ENCODE measurements at places on chromosomes 7 and 10. TPM values are rescaled to one million over a fixed set of nuclear protein-coding genes. Genes with fewer than 3 reads are reported as not detected.

Gene ACSM6
- polyA plus RNA-seq, result 0.68 TPM

Gene NCF1
- 3.2 TPM for polyA plus RNA-seq

Gene CTAGE8
- 0.68 TPM for polyA plus RNA-seq

DNA sequence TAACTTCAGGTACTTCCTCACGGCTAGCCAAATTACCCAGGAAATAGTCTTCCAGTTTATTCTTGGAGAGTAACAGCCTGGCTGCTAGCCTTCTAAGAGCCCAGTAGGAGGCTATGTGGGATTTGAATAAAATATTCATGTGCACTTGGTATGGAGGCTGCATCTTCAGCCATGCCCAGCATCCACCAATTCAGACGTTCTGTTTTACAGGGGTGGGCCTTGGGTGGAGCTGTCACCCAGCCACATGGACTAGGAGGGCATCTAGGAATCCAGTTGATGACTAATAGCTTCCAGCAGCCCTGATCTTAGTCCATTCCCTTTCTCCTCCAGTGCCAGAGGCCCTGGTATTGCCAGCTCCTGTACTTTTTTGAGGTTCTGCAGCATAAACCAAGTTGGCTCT is 66.3 kb upstream of the ZRANB1 start:
- no peak overlapping the region for H3K27ac ChIP-seq
- H3K4me3 ChIP-seq, result no peak overlapping the region
- DNase-seq, result no peak
- H3K4me1 ChIP-seq, result no peaks in the 10 kb centered on the region
- H3K27me3 ChIP-seq, result no peaks in the 10 kb centered on the region
- no peaks in the 10 kb centered on the region for H3K36me3 ChIP-seq

Gene LEP
- polyA plus RNA-seq, result not detected

Gene PRSS37
- polyA plus RNA-seq, result not detected

Gene C10orf143
- polyA plus RNA-seq, result 11.6 TPM

- H3K4me1 ChIP-seq, result no peaks in the 10 kb centered on the region
- no peaks in the 10 kb centered on the region for H3K36me3 ChIP-seq
- H3K27ac ChIP-seq, result no peak overlapping the region
- no peaks in the 10 kb centered on the region for H3K27me3 ChIP-seq
Measured at GRCh38 chr7:44956157-44956766, 22.6 kb downstream of the MYO1G start.

Gene EBF3
- polyA plus RNA-seq, result 0.63 TPM

DNA sequence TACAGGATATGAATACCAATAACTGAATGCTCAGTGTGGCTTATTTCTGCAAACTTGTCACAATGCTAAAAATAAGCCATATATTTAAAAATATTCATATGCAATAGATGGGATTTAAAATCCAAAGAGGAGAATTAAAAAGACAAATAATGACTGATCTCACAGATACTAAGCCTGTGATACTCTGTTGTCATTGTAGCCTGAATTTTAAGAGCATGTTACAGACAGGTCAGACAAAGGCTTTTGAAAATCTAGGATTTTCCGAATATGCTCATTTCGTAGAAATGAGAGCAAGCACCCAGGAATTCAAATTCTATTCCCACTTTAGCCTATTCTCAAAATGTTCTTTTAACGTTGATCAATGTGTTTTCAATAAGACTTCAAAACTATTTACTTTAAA is 269.7 kb downstream of the PCDH15 start:
- H3K4me1 ChIP-seq, result no peaks in the 10 kb centered on the region
- no peaks in the 10 kb centered on the region for H3K36me3 ChIP-seq
- no peak overlapping the region for H3K27ac ChIP-seq
- H3K4me3 ChIP-seq, result no peak overlapping the region

DNA sequence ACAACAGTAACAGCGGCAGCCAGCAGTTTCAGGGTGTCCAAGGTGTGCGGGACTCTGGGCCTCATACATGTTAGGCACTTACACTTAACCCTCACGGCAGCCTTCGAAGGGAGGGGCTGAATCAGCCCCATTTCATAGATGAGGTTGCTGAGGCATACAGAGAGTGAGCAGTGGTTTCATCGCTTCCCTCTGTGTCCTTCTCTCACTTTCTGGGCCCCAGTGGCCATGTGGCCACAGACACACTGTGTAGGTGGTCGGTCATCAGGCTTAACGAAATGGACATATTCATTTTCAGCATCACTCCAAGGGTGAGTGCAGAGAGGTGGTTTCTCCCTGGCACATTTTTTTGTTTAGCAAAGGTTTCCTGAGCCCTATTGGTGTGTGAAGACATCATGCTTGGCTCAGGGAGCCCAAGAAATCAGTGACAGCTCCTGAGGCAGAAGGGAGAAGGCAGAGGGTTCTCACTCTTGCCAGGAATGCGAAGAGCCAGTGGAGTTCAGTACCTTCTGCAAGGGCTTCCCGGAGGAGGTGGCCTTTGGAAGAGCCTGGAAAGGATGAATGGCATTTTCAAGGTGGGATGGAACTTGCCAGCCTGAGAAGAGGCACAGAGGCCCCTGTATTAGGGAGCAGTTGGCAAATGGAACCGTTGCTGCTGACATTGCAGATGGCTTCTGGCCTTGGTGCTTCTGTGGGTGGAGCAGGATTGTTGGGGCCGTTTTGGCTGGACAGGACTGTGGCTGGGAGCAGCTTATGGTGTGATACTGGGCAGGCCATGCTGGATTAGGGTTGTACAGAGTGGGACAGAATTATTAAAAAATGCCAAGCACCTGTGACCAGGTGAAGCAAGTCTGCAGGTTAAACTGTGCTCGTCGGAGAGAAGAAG is 61.7 kb upstream of the PPIF start:
- H3K4me1 ChIP-seq, result peaks cover 73% of the 10 kb centered on the region
- H3K4me3 ChIP-seq, result no peak overlapping the region
- peak overlapping the region; percentile 64 for H3K27ac ChIP-seq
- DNase-seq, result no peak

DNA sequence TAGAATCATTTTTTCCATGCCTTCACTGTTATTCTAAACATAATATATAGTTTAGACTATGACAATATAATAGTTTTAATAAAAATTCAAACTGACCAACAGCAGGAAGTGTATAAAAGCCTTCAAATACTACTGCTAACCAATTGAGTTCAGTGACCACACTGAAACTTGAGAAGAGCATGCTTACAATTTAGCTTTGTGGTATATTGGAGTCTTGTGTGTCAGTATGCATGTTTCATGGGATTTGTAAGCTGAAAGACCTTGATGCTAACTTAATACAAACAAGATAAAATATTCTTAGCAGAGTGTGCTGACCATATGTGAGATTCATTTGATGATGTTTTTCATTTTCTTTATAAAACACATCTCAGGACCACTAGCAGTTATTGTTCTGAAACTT is 395.5 kb downstream of the SUGCT start:
- H3K4me1 ChIP-seq, result no peaks in the 10 kb centered on the region
- no peaks in the 10 kb centered on the region for H3K27me3 ChIP-seq
- no peak for DNase-seq
- H3K4me3 ChIP-seq, result no peak overlapping the region
- no peak overlapping the region for H3K27ac ChIP-seq
- no peaks in the 10 kb centered on the region for H3K36me3 ChIP-seq

- H3K4me3 ChIP-seq, result no peak overlapping the region
- peaks cover 24% of the 10 kb centered on the region for H3K27me3 ChIP-seq
- no peak for DNase-seq
- H3K36me3 ChIP-seq, result peaks cover 7% of the 10 kb centered on the region
- H3K4me1 ChIP-seq, result peaks cover 32% of the 10 kb centered on the region
Measured at GRCh38 chr7:102303669-102304422, 17.2 kb downstream of the SH2B2 start.

- H3K27ac ChIP-seq, result no peak overlapping the region
- H3K36me3 ChIP-seq, result peaks cover 70% of the 10 kb centered on the region
- peaks cover 8% of the 10 kb centered on the region for H3K4me1 ChIP-seq
- DNase-seq, result no peak
Measured at GRCh38 chr10:63210611-63211196, 77.6 kb downstream of the NRBF2 start.

Gene SDK1
- polyA plus RNA-seq, result 1.7 TPM

DNA sequence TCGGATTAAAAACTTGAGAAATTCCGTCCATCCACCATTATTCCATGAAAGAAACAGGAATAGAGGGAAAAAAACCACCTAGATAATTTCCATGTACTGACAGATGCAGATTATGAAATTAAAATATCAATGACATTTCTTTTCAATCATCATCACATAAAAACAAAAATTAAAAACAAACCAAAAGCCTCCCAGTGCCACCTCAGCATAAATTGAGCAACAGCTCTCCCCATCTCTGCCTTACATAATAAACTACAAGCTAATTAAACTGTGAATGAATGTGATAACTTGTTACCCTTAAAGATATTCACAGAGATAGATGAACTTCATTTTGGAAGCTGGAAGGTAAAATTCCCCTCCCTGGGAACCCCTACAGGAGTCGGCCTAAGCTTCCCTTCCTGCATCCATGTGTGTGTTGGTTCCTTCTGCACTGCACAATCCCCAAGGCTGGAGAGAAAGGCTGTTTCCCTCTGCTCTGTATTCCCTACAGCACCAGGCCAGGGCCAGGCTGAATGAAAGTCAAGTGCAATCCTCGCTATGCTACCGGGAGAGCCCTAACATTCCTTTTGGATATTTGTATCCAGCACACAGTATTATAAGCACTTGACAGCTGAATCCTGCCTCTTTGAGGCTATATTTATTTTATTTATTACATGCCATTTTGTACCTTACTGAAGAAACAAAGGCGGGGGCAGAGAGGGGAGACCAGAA is 8.1 kb downstream of the CCDC6 start:
- H3K27ac ChIP-seq, result no peak overlapping the region
- H3K27me3 ChIP-seq, result no peaks in the 10 kb centered on the region
- H3K4me1 ChIP-seq, result peaks cover 65% of the 10 kb centered on the region

Gene PRF1
- 0.73 TPM for polyA plus RNA-seq

DNA sequence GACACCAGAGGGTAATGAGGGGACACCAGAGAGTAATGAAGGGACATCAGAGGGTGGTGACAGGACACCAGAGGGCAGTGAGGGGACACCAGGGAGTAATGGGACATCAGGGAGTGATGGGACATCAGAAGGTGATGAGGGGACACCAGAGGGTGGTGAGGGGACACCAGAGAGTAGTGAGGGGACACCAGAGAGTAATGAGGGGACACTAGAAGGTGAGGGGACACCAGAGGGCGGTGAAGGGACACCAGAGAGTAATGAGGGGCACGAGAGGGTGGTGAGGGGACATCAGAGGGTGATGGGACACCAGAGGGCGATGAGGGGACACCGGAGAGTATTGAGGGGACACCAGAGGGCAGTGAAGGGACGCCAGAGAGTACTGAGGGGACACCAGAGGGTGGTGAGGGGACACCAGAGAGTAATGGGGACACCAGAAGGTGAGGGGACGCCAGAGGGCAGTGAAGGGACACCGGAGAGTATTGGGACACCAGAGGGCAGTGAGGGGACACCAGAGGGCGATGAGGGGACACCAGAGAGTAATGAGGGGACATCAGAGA is 10.6 kb downstream of the NACAD start:
- no peak overlapping the region for H3K4me3 ChIP-seq

- H3K27ac ChIP-seq, result peak overlapping the region; percentile 37
- H3K4me1 ChIP-seq, result no peaks in the 10 kb centered on the region
- no peaks in the 10 kb centered on the region for H3K36me3 ChIP-seq
- peak; percentile 52 for DNase-seq
Measured at GRCh38 chr10:114714281-114714741, 56.2 kb upstream of the ABLIM1 start.

Gene PRPS1L1
- polyA plus RNA-seq, result not detected

DNA sequence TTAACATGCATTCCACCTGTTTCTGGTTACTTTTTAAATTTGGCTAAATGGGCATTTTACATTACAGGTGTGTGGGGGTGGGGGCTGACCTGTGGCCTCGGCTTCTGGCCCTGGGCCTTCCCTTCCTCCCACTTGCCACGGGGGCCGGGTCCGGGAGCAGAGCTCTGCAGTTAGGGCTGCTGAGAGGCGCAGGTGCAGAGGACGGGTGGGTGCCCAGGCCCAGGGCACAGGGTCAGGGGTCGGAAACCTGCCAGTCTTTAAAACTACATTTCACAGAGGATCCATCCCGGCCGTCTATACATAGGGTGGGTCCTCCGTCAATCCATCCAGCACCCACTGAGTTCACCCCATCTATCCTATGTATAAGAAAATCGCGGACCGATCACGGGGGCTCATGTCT is 106.5 kb upstream of the INSIG1 start:
- no peak overlapping the region for H3K27ac ChIP-seq
- H3K4me1 ChIP-seq, result no peaks in the 10 kb centered on the region
- no peak for DNase-seq
- no peaks in the 10 kb centered on the region for H3K27me3 ChIP-seq
- no peaks in the 10 kb centered on the region for H3K36me3 ChIP-seq

DNA sequence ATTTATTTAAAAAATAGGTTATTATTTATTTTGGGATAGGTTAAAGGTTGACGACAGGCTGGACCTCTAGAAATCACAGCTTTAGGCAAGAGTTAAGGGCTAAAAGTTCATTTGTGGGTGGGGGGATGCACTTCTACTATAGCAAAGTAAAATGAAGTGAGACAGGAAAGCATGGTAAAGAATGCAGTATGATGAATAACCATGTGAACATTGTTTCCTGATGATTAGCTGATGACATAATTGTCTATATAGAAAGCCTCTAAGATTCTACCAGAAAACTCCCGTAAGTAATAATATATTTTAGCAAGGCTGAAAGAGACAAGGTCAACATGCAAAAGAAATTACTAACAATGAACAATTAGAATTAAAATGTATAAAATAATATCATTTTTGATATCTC is 25.7 kb upstream of the PRSS37 start:
- no peaks in the 10 kb centered on the region for H3K36me3 ChIP-seq
- no peaks in the 10 kb centered on the region for H3K4me1 ChIP-seq
- no peak for DNase-seq

Gene SPDYE11
- not detected for polyA plus RNA-seq

Gene MYL7
- not detected for polyA plus RNA-seq

- no peak overlapping the region for H3K27ac ChIP-seq
- no peaks in the 10 kb centered on the region for H3K27me3 ChIP-seq
- H3K4me3 ChIP-seq, result no peak overlapping the region
- DNase-seq, result no peak
- H3K36me3 ChIP-seq, result no peaks in the 10 kb centered on the region
- H3K4me1 ChIP-seq, result no peaks in the 10 kb centered on the region
Measured at GRCh38 chr7:116021237-116021636, 9.3 kb downstream of the TFEC start.

Gene NUDCD3
- 20.2 TPM for polyA plus RNA-seq

Gene HSPA12A
- 2.7 TPM for polyA plus RNA-seq

GRCh38 chr10:124594240-124594639 is 132.6 kb downstream of the LHPP start:
- no peak overlapping the region for H3K27ac ChIP-seq
- no peak overlapping the region for H3K4me3 ChIP-seq

GRCh38 chr10:27838361-27838760 is 92.7 kb upstream of the MKX start:
- no peaks in the 10 kb centered on the region for H3K36me3 ChIP-seq
- H3K4me3 ChIP-seq, result no peak overlapping the region
- H3K27ac ChIP-seq, result no peak overlapping the region
- DNase-seq, result peak; percentile 14
- H3K4me1 ChIP-seq, result peaks cover 11% of the 10 kb centered on the region
- H3K27me3 ChIP-seq, result no peaks in the 10 kb centered on the region

DNA sequence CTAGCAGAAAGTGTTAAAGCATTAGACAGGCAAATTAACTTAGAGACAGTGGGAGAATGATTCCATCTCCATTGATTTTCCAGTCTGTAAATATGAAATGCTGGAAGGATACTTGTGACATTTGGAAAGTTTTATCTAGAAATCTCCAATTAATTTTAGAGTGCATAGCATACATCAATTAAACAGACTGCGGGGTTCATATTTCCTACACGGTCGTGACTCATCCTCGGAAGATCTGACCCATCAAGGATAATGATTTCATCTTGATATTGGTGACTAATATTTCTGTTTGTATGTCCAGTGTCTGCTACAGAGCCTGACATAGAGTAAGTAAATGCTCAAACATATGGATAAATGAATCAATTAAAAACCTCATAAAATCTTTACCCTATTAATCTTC is 474.9 kb downstream of the KCNMA1 start:
- no peak overlapping the region for H3K27ac ChIP-seq
- H3K27me3 ChIP-seq, result peaks cover 7% of the 10 kb centered on the region
- H3K4me3 ChIP-seq, result no peak overlapping the region
- H3K4me1 ChIP-seq, result no peaks in the 10 kb centered on the region
- H3K36me3 ChIP-seq, result no peaks in the 10 kb centered on the region

Gene HOXA1
- polyA plus RNA-seq, result 0.31 TPM
